ENCODE measurements at places on chromosomes 2 and 18.

DNA sequence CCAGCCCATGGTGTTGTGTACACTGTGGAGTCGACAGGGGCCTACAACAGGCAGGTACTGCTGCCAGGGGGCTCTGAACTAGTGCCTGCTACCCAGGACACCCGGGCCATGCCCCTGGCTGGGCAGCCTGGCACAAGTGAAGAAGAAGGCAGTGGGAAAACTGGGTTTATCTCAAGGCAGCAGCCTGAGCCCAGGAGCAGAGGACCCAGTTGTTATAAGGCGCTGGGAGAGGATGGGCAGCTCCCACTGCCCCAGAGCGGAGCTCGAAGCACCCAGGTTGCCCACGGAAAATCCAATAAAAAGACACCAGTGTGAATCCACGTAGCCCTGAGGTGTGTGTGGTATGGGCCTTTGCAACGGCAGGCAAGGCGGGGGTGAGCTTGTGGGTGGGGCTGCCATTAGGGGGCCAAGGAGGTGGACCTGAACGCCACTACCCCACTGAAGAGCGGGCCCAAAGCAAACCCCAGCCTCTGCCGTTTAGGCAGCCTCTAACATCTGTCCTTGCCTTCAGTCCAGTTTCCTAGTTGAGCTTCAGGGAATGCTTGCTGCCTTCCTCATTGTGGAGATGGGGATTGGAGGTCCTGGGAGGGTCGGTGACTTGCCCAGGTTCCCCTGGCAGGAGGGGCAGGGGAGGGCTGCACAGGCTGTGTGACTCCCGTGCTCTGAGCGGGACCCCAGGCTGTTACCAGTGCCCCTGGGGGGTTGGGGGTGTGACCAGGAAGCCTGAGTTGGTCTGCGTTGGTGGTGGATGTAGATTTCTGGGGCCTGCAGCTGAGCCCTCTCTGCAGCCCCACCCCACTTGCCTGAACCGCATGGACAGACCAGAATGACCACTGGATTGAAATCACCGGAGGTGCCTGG lies 16.0 kb downstream of the ARID5A start:
- peak; percentile 81 for DNase-seq

DNA sequence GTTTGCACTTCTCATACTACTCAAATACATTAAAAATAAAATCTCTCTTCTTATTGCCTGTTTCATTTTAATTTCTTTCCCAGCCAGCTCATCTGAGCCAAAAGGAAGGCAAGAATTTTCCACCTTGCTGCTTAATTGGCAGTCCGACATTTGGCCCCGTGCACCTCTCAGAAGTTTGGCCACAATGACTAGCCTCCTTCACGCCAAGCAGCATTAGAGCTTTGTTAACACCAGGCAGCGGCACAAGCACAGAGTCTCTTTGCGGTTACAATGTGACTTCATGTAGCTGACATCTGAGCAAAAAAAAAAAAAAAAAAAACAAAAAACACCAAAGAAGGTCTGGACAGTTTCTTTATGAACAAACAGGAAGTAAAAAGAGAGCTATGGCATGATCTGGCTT lies 248.9 kb downstream of the OSR1 start:
- DNase-seq: no peak

DNA sequence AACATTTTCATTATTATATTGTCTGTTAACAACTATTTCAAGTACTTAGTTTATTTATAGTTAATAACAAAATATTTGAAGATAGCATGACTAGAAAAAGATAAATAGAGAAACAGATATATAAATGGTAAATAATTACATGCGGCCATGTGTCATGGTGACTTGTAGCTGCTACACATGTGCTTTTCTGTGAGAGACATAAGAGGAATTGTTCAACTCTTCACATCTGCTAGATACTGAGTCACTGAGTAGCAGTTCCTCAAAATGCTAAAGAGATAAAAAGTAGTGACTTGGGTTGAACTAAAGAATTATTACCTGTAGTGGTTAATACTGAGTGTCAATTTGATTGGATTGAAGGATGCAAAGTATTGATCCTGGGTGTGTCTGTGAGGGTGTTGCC lies 37.5 kb upstream of the SCN9A start:
- no peak for DNase-seq

GRCh38 chr2:98382739-98383138 lies 36.5 kb downstream of the CNGA3 start:
- peak; percentile 54 for DNase-seq

GRCh38 chr18:78069784-78070664 lies 820.4 kb downstream of the GALR1 start:
- no peak for DNase-seq

Data from lower leg skin (tissue), 4 donors.